ENCODE measurements at places on chromosomes 4 and X. TPM values are rescaled to one million over a fixed set of nuclear protein-coding genes. Genes with fewer than 3 reads are reported as not detected.

The NPFFR2 gene
- total RNA-seq, result not detected

The SPIN4 gene
- 14.1 TPM for total RNA-seq

The CSN1S1 gene
- not detected for total RNA-seq

- DNase-seq, result no peak
Measured at GRCh38 chrX:111131572-111131971, 35.6 kb downstream of the PAK3 start.

- DNase-seq, result no peak
Measured at GRCh38 chr4:102352781-102353180, 7.5 kb upstream of the SLC39A8 start.

DNA sequence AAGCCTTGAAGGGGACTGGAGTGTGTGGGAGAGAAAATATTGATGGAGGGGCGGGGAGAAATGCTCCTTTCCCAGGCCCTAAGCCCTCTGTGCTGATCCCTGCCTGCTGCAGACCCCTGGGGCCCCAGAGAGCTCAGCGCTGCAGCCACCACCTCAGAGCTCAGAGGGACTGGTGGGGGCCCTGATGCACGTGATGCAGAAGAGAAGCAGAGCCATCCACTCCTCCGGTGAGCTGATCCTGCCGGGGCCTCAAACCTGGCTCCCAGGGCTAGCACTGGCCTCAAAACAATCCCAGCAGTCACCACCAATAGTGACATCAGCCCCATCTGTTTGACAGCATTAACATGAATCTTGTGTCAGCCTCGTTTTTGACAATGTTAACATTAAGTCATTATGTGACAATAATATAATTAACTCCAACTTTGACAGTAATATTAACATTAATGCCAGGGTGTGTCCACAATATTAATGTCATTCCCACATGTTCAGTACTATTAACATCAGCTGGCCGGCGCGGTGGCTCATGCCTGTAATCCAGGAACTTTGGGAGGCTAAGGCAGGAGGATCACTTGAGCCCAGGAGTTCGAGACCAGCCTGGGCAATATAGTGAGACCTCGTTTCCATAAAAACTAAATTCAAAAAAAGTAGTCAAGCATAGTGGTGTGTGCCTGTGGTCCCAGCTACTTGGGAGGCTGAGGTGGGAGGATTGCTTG is 5.8 kb downstream of the WAS start:
- no peak for DNase-seq

- no peak for DNase-seq
Measured at GRCh38 chr4:159206427-159206871, 103.6 kb downstream of the RAPGEF2 start.

GRCh38 chr4:97587912-97588311 is 555.4 kb downstream of the STPG2 start:
- no peak for DNase-seq

- no peak for DNase-seq
Measured at GRCh38 chr4:107654694-107655093, 65.3 kb downstream of the PAPSS1 start.
